ENCODE measurements at places on chromosomes 3 and 15.

DNA sequence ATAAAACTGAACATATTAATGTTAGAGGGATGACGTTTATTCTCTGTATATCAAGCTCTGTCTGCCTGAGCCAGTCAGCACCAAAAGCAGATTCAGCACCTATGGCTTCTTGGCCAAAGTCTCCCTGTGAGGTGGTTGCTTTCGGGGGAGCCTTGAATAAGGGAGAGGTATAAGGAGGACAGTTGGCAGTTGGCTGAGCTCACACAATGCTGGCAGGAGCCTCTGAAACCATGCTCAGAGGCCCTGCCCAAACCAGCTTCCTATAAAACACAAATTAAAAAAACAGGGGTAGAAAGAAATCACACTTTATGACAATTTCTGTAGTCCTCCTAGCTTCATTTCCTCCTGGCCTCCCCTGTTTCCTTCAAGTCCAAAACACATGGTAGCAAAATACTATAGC, 18.8 kb downstream of the ARHGEF3 start:
- DNase-seq: no peak

GRCh38 chr15:89662893-89663626, 7.8 kb upstream of the KIF7 start:
- DNase-seq: no peak

DNA sequence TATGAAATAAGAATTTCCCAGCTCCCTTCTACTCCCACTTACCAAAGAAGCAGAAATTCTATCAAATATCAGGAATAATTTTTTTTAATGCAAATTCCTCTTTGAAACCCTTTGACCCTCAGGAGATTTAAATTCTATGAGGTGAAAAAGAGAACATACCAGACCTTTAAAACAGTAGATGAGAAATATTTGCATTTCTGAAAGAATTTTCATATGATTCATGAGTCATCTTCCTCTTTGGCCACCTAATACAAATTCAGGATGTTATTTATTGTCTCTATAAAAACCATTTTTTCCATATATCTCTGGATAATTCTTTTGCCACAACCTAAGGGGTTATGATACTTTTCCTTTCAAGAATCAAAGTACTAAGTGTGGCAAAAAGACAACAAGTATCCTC, 67.3 kb upstream of the ST3GAL6 start:
- DNase-seq: no peak

DNA sequence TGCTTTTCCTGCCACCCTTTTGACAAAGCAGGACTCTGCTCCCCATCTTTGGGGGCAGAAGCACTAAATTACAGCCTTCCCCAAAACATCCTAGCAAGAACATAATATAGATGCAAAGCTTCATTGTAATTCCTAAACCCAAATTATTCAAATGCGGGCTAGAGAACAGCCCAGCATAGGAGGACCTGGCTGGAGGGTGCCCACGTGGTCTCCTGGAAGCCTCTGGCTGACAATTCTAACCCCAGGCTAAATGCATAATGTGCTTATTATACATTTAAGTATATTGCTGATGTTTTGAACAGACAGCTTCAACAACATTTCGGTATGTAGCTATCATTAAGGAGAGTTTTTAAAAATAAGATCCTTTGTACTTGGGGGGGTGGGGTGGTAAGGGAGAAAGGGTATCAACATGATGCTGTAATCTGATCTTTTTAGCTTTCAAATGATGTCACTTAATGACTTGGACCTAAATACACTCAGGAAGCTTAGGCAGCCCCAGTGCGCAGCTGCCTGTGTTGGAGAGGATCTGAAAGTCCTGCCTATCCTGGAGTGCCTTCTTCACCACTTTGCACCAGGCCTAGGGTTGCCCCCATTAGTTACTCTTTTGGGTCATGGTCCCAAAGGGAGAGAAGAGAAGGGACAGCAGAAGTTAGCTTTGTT, 57.2 kb upstream of the USP3 start:
- DNase-seq: no peak

- no peak for DNase-seq
These were observed 172.7 kb downstream of the MEGF11 start for GRCh38 chr15:66080717-66081398.

DNA sequence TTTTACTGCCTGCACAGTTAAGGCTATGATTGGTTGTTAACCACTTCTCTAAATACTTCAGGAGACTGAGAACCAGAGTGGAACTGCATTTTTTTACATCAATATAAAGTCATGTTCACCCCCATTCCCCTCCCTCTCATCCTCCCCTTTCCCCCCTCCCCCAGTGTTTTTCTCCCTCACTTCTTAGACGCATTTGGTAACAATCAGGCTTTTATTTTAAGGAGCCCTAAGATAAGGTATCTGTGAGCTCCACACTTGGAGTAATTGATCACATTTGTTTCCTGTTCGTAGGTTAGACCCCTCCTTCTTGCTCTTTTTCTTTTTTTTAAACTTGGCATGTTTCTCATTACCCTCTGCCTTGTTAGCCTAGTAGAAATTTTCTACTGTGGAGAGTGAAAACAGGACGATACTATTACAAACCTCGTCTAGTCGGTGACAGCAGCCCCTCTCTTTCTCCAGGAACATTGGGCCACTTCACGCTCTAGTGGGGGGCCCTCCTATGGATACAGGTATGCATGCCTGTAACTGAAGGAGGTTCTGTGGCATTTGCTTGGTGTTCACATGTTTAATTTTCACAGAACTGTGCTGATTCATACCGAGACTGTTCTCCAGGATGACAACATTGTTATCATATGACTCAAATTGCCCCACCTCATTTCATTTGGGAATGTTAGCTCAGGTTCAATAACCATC, 314.4 kb downstream of the MECOM start:
- no peak for DNase-seq

GRCh38 chr3:121758727-121759450, 9.3 kb upstream of the GOLGB1 start:
- no peak for DNase-seq

DNA sequence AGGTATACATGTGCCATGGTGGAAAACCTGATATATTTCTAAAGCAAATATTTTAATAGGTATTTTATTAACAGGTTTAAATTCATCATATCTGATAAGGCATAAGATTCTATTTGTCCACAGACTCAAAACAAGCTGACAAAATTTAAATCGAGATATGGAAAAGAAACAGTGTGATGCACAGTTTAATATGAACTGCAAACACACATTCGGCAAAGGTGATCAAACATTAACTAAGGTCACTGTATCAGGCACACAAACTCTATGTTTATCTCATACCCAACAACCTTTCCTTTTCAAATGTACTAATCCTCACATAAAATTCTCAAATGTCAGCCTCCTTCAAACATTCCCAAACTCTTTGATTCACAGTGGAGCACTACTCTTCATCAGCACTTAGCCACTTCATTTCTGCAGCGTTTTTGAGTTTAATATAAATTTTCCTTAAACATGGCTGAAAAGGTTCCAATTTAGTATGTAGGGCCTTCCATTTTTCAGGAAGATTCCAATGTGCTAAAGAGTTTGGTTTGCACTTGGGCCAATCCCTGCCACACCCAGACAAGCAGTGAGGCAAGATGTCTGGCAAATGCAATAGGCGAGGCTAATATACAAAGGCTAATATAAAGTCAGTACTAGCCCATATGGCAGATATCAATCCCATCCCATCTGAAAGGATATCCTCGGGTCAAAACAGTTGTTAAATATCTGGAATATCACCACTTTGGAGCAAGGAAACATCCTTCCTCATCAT, 84.6 kb downstream of the GBE1 start:
- DNase-seq: no peak

- no peak for DNase-seq
These were observed 129.9 kb downstream of the VGLL4 start for GRCh38 chr3:11513817-11514135.

DNA sequence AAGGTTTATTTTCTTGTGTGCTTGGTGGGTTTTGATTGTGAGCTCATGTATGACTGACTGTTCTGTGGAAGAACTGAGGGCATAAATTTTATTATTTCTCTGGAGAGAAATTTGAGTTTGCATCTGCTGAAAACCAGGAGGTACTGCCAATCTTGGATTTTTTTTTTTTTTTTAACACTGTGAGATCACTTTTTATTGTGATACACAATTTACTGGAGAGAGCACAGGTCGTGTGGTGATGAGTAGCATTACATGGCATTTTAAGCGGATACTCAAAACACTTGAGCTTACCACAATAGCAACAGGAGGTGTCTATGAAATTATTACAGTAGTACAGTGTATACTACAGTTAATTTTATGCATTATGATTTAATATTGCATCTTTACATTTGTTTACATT, 237.4 kb downstream of the MFSD1 start:
- DNase-seq: no peak

- peak; percentile 82 for DNase-seq
These were observed 13.2 kb upstream of the SHF start for GRCh38 chr15:45200799-45201556.

DNA sequence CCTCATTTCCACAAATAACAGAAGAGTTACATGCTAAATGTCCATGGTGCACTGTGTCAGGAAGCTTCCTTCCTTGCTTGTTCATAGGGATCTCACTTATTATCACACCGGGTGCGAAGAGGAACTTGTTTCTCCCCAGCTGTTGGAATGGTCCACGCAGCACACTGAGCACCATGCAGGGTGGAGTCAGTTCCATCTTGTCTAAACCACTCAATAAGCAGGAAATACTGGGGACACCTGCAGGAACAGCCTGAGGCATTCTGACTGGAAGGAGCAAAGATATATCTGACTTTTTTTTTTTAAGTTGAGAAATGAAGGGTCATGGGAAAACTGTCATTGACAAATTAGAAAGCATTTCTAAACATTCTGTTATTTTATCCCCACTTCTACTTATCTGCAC, 70.0 kb upstream of the WDR72 start:
- no peak for DNase-seq

- DNase-seq: no peak
These were observed 2.9 kb upstream of the MCM2 start for GRCh38 chr3:127595303-127595702.

- no peak for DNase-seq
These were observed 15.2 kb downstream of the LDHAL6B start for GRCh38 chr15:59221511-59222505.

DNA sequence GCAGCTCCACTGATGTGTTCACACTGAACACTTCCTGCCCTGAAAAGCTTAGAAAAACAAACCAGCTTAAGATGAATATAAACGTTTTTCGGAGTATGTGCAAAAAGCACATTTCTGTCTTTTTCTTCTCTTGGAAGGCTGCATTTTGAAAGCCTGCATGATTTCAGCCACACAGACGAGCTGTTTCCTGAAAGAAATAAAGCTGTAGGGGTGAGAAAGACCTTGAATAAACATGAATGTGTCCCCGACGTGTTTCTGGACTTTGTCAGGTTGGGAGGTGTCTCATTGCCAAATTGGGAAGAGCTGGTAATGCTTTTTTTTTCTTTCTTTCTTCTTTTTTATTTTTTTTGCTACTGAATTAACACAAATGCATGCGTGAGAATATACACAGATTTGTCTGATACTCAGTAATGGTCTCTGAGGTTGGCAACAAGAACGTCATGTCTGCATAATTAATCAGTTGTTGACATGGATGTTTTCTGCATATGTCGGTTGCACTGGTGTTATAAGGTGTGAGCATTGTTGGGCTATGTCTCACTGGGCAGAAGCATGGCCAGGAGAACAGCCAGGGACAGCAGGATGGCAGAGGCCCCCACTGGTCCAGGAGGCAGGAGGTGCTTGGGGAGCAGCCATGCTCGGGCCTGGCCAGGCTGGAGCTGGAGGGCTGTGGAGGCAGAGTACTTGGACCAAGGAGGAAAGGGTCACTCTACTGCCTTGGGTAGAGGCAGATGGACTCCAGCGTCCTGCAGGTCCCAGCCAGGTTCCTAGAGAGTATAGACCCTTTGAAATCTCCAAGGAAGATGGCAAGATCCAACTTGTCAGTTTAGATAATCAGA, 39.0 kb downstream of the ADAMTSL3 start:
- no peak for DNase-seq

DNA sequence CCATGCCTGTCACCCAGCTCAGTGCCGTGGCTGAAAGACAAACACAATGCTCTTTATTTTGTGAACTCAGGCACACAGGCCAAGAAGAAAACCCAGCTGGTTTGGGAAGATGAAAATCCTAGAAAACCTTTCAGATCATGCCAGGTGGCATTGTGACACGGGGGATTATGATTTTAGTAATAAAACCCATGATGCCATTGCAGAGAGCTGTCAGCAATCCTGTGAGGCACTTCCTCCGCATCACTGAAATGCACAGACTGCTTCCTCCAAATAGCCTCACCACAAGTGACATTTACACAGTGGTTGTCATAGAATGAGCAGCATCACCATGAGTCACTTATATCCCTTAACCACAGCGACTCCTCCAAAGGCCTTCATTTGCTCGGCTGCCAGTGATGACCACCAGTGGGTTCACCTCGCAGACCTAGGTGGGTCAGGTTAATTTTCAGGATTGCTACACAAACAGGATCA, 22.7 kb downstream of the ABHD6 start:
- DNase-seq: no peak
